Lung (tissue), 17 donors: ENCODE measurements at places on chromosomes 4 and X. TPM values are rescaled to one million over a fixed set of nuclear protein-coding genes. Genes with fewer than 3 reads are reported as not detected.
A peak's percentile ranks its signal among the peaks of the same experiment; 100 is the strongest.

DNA sequence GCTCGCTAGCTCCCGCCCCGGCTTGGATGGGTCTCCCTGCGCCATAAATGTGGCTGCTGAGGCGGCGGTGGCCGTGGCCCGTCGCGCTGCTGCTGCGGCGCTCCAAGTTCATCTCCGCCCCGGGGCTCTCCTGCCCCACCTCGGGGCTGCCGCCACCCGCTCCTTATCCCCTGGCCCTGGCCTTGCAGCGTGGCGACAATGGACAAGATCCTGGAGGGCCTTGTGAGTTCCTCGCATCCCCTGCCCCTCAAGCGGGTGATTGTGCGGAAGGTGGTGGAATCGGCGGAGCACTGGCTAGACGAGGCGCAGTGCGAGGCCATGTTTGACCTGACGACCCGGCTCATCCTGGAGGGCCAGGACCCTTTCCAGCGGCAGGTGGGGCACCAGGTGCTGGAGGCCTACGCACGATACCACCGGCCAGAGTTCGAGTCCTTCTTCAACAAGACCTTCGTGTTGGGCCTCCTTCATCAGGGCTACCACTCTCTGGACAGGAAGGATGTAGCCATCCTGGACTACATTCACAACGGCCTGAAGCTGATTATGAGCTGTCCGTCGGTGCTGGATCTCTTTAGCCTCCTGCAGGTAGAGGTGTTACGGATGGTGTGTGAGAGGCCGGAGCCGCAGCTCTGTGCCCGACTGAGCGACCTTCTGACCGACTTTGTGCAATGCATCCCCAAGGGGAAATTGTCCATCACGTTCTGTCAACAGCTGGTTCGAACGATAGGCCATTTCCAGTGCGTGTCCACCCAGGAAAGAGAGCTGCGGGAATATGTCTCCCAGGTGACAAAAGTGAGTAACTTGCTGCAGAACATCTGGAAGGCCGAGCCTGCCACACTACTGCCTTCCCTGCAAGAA lies 763 bp downstream of the USP38 start:
- H3K4me1 ChIP-seq, result peaks cover 44% of the 10 kb centered on the region
- H3K27ac ChIP-seq, result peak overlapping the region; percentile 96
- peak overlapping the region; percentile 94 for H3K4me3 ChIP-seq
- no peaks in the 10 kb centered on the region for H3K36me3 ChIP-seq
- no peaks in the 10 kb centered on the region for H3K27me3 ChIP-seq

- H3K4me1 ChIP-seq, result no peaks in the 10 kb centered on the region
- H3K27ac ChIP-seq, result no peak overlapping the region
- H3K4me3 ChIP-seq, result no peak overlapping the region
- no peak for DNase-seq
- H3K27me3 ChIP-seq, result no peaks in the 10 kb centered on the region
Observed at GRCh38 chr4:118417325-118417724, 64.5 kb upstream of the PRSS12 start.

DNA sequence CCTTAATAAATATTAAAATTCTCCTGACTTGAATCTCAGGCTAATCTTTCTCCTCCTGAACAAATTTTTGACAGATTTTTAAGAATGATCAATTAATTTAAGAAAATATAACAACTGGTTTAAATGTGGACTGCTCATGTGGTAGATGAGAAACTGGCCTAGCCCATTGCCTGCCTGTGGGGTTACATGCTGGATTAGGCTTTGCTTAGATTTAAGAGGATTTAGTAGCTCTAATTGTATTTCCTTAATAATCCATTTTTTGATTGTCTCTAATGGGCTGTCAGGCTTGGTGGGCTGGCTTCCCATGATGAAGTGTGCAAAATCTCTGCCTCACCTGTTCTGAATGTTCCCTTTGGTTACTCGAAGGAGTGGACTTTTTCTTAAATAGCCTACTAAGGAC lies 27.8 kb upstream of the LIMCH1 start:
- DNase-seq, result no peak
- peaks cover 26% of the 10 kb centered on the region for H3K4me1 ChIP-seq
- no peaks in the 10 kb centered on the region for H3K36me3 ChIP-seq

- H3K36me3 ChIP-seq, result no peaks in the 10 kb centered on the region
- no peaks in the 10 kb centered on the region for H3K27me3 ChIP-seq
- no peaks in the 10 kb centered on the region for H3K4me1 ChIP-seq
- H3K4me3 ChIP-seq, result no peak overlapping the region
- no peak for DNase-seq
Observed at GRCh38 chr4:98539741-98540140, 118.7 kb downstream of the TSPAN5 start.

DNA sequence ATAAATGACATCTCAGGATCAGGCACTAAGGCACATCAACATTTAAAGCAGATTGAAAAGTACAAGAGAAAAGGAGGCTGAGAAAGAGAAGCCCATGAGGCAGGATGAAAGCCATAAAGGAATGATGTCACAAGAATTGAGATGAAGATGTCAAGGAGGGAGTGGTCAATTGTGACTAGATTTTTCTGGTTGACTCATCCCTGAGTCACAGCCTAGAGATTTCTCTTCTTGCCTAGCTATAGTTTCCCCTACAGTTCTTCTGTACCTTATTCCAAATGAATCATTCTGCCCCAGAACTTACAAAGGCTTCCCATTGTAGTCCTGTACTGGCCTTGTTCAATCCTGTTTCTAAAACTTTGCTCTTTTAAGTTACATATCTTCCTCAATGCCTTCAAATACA lies 3.4 kb upstream of the USP53 start:
- peak overlapping the region; percentile 92 for H3K27ac ChIP-seq
- H3K4me3 ChIP-seq, result no peak overlapping the region
- no peak for DNase-seq
- H3K4me1 ChIP-seq, result peaks cover 11% of the 10 kb centered on the region
- H3K36me3 ChIP-seq, result no peaks in the 10 kb centered on the region

DNA sequence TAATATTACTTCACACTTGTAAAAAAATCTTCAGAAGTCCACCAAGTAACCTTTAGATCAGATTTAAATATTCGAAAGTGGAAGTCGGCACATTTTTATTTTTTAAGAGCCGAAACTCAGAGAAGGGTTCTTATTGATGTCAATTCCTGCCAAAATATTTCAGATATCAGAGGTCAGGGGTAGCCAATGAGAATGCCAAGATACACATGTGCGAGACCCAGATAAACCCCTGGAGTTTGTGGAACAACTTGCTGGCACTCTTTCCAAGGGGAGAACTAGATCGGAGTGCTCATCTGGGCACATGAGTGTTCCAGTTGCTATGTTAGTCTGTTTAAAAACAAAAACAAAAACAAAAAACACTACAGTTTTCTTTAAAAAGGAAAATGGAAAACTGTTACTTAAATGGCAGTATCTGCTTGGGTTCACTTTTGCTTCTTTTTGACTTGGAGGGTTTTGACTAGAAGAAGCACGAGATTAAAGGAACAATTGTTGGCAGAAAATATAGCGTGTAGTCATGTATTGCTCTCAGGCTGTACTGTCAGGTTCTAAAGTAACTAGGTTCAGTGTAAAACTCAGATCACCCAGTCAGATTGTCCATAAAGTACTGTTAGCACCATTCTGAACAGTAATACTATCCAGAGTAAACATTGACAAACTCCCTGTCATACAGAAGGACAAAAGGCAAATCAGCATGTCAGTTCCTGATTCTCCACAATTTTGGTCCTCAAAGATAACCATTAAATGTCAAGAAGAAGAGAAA lies 188.0 kb upstream of the PACRGL start:
- no peak overlapping the region for H3K4me3 ChIP-seq
- peaks cover 20% of the 10 kb centered on the region for H3K36me3 ChIP-seq
- DNase-seq, result peak; percentile 66
- no peaks in the 10 kb centered on the region for H3K4me1 ChIP-seq
- H3K27me3 ChIP-seq, result no peaks in the 10 kb centered on the region
- no peak overlapping the region for H3K27ac ChIP-seq

GRCh38 chrX:7635604-7636003 lies 207.4 kb upstream of the VCX start:
- DNase-seq, result no peak
- H3K27ac ChIP-seq, result no peak overlapping the region
- no peaks in the 10 kb centered on the region for H3K36me3 ChIP-seq
- no peak overlapping the region for H3K4me3 ChIP-seq
- no peaks in the 10 kb centered on the region for H3K4me1 ChIP-seq

DNA sequence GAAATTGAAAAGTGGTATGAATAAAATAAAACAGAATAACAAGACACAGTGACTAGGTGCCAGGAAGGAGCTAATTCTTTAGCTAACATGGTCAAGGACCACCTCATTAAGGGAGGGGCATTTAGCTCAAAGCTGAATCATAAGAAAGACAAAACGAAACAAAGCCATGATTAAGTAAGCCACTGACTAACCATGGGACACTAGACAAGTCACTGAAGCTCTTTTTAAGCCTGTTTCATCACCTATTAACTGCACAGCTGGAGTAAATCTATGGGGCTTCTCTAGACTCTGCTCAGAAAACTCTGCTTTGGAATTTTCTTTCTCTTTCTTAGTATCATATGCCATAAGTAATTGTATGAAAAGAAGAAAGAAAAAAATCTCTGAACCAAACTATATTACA lies 49.8 kb upstream of the C1QTNF7 start:
- H3K4me3 ChIP-seq, result no peak overlapping the region
- H3K4me1 ChIP-seq, result peaks cover 2% of the 10 kb centered on the region
- H3K27ac ChIP-seq, result no peak overlapping the region
- H3K36me3 ChIP-seq, result peaks cover 2% of the 10 kb centered on the region
- no peak for DNase-seq
- H3K27me3 ChIP-seq, result no peaks in the 10 kb centered on the region

- no peak for DNase-seq
- H3K36me3 ChIP-seq, result no peaks in the 10 kb centered on the region
- no peaks in the 10 kb centered on the region for H3K4me1 ChIP-seq
- no peak overlapping the region for H3K4me3 ChIP-seq
- H3K27ac ChIP-seq, result no peak overlapping the region
Observed at GRCh38 chr4:72325215-72325614, 243.8 kb downstream of the ADAMTS3 start.

GRCh38 chrX:122835886-122836285 lies 348.2 kb upstream of the GRIA3 start:
- no peaks in the 10 kb centered on the region for H3K27me3 ChIP-seq
- DNase-seq, result no peak
- no peaks in the 10 kb centered on the region for H3K4me1 ChIP-seq
- no peak overlapping the region for H3K27ac ChIP-seq
- H3K4me3 ChIP-seq, result no peak overlapping the region

DNA sequence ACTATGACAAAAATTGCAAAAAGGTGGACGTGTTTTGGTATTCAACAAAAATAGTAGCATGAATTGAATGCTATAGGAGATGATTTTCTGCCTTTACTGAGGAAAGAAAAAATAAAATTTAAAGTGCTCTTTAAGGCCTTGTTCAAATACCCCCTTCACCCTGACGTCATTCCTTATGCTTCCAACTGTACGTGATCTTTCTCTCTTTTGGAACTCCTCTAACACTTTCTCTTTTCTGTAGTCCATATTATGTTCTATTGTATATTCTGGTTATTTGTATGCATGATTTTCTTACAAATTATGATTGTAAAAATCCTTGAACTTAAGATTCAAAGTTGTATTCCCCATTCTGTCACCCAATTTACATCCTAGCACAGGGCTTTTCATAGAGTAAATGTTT lies 100.5 kb downstream of the POU4F2 start:
- DNase-seq, result no peak
- H3K4me3 ChIP-seq, result no peak overlapping the region
- no peaks in the 10 kb centered on the region for H3K36me3 ChIP-seq
- no peaks in the 10 kb centered on the region for H3K4me1 ChIP-seq

GRCh38 chr4:181476508-181476890 lies 766.7 kb upstream of the TENM3 start:
- no peak overlapping the region for H3K4me3 ChIP-seq
- H3K27ac ChIP-seq, result no peak overlapping the region
- DNase-seq, result no peak
- H3K4me1 ChIP-seq, result no peaks in the 10 kb centered on the region

DNA sequence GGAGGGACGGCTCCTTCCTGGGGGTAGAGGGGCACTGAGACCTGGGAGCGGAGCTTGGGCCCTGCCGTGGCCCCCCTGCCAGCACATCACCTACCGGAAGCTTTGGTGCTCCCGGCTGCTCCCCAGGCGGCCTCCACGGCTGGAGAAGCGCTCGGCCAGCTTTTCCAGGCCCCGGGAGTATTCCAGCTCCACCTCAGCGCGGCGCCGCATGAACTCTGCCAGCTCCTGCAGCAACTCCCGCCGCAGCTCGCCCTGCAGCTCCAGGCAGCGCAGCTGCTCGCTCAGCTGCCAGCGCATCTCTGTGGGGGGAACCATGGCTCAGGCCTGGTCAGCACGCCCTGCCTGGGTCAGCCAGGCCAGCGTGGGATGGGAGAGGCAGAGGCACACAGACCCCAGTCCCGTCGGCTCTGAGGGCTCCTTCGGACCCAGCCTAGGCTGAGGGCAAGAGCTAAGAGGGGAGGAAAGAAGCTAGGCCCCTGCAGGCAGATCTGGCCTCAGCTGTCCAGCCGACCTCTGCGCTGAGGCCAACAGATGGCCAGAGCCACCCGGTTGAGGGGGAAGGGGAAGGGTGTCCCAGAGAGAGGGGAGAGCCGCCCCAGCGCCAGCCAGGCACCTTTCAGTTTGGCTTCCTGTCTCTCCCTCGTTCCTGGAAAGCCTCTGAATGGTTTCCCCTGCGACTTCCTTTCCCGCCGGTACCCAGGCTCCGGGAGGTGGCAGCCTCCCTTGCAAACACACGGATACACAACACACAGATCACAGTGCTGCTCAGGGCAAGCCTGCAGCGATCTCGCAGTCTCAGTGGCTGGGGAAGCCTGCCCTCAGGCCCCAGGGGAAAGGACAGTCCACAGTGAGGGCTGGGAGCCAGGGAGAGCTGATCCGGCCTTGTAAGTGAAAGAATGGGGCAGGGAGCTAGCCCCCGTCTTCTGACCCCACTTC lies 4.3 kb downstream of the ARHGAP4 start:
- peak; percentile 40 for DNase-seq
- H3K27ac ChIP-seq, result no peak overlapping the region
- no peaks in the 10 kb centered on the region for H3K27me3 ChIP-seq

DNA sequence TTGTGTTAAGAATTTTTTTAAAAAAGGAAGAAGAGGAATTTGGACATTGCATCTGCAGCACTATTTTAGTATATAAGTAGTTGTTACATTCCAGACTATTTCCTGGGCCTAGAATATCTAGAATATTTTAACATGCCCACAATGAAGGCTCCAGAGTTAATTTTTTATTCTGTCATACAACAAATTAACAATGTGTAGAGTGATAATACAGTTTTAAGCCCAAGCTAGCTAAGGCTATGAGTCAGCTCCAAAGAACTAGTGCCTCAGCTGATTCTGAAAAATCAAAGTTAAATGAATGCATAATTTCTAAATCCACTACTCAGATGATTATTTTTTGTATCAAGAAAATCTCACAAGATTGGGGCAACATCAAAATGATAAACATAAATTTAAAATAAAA lies 231.4 kb downstream of the PRDM5 start:
- H3K4me1 ChIP-seq, result no peaks in the 10 kb centered on the region
- H3K4me3 ChIP-seq, result no peak overlapping the region
- no peaks in the 10 kb centered on the region for H3K27me3 ChIP-seq

TEX13C gene
- total RNA-seq, result not detected

DSPP gene
- total RNA-seq, result not detected

GPRIN3 gene
- 5.4 TPM for total RNA-seq

RAB39B gene
- total RNA-seq, result 0.63 TPM

CT45A1 gene
- not detected for total RNA-seq

GAGE12F gene
- total RNA-seq, result not detected

CPLX1 gene
- total RNA-seq, result 1.4 TPM
